Posterior vena cava (tissue), 2 donors: ENCODE measurements at places on chromosomes 4 and X. TPM values are rescaled to one million over a fixed set of nuclear protein-coding genes. Genes with fewer than 3 reads are reported as not detected.

GRCh38 chr4:108831886-108832285 is 69.0 kb upstream of the ETNPPL start:
- no peak for DNase-seq

- no peak for DNase-seq
Observed at GRCh38 chr4:167885872-167886271, 206.5 kb upstream of the ANXA10 start.

DNA sequence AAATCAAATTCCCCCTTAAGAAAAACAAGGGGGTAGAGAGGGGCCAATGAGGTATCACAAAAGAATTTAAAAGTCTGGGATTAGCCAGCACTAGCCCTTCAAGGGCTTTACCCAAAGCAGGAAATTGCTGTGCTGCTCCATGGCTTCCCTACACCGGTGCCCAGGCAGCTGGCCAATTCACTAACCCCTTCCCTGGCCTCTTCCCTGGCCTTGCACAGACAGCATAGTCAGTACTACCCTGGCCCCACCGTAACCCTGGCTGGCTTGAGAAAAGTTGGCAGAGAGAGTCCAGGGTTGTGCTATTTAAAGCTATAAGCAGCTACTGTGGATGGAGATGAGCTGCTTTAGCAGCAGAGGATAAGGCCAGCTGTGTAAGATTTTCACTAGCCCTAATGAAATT is 43.1 kb downstream of the ADAMTS3 start:
- no peak for DNase-seq

DNA sequence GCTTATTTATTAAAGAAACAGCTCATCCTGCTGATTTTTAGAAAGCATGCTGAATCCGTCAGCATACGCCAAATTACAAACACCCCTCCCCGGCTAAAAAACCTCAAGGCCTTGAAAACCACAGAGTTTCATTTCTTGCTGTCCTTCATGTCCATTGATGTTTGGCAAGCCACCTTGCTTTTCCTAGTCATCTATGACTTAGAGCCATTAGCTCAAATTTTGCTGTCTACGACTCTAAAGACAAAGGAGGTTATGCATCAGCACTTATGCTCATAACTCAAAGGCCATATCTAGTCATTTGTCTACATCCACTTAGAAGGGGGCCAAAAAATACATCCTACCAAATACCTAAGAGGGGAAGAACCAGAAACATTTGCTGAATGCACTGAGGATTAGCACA is 925.1 kb downstream of the PCDH7 start:
- no peak for DNase-seq

- no peak for DNase-seq
Observed at GRCh38 chrX:69133921-69134542, 31.2 kb downstream of the PJA1 start.

- DNase-seq, result no peak
Observed at GRCh38 chr4:104330125-104330905, 164.4 kb downstream of the CXXC4 start.

DNA sequence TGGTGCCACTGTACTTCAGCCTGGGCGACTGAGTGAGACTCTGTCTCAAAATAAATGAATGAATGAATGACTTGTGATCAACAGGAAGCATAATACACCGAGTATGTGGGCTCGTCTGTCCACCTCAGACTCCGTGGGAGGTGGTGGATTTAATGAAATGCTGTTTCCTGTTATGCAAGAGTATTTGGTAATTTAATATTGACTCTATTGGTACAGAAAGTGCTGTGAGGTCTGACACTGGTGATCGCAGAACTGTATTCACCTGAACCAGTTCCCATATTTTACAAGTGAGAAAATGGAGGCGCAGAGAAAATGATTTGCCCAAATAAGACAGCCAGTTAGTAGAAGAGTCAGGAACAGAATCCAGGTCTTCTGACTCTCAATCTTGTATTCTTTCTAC is 423.3 kb downstream of the RAPGEF2 start:
- no peak for DNase-seq

DNA sequence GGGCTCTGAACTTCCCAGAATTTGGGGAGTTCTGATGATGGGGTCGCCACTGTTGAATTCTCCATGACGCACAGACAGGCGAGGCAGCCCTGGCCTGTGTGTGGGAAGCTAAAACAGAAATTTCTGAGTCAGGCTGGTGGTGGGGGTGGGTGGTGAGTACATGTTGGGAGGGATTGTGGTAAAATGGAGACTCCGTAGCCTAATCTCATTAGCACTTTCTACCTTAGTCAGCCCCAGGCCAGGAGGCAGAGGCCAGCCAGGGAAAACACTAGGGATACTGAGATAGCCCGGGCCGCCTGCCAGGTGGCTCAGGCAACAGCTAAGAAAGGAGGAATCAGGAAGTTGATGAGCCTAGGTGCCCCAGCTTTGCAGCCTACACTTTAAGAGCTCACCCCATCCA is 39.3 kb upstream of the NHSL2 start:
- DNase-seq, result no peak

DNA sequence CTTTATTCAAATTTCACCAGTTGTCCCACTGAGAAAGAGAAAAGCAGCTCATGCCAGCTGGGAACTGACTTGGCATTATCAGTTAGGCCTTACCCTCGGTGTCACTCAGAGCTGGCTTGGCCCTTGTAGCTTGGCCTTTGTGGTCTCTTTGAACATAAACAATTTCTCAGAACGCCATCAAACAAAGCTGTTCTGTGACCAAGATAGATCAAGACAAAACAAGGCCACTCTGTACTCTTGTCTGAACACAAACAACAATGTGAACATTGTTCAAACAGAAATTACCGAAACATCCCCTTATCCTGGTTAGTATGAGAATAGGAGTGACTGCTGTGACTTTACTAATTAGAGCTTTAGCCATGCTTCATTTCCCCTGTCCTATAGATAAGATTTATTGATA is 57.2 kb downstream of the DIPK2B start:
- DNase-seq, result no peak

PABPC1L2B gene
- total RNA-seq, result not detected

ARHGAP4 gene
- 47.1 TPM for total RNA-seq

UGT2B7 gene
- not detected for total RNA-seq

CPXCR1 gene
- total RNA-seq, result not detected
